ENCODE measurements at places on chromosomes 11 and 22.
A peak's percentile ranks its signal among the peaks of the same experiment; 100 is the strongest.

DNA sequence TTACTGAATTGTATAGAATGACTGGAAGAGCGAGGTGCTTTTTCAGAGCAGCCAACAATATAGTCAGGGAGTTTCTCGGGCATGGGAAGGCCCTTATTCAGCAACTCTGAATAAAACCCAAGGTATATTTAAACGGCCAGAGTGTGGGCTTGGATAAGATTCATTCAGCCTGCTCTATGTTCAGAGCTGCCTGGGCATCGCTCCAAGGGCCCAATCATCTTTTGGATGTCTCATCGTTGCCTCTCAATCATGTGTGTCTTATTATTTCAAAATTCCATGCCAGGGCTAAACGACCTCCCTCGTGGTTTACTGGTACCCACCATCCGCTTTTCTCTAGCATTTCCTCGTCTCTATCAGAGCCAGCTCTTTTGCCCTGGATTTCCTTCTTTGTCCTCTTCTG lies 19.5 kb upstream of the NTM start:
- no peak for DNase-seq

DNA sequence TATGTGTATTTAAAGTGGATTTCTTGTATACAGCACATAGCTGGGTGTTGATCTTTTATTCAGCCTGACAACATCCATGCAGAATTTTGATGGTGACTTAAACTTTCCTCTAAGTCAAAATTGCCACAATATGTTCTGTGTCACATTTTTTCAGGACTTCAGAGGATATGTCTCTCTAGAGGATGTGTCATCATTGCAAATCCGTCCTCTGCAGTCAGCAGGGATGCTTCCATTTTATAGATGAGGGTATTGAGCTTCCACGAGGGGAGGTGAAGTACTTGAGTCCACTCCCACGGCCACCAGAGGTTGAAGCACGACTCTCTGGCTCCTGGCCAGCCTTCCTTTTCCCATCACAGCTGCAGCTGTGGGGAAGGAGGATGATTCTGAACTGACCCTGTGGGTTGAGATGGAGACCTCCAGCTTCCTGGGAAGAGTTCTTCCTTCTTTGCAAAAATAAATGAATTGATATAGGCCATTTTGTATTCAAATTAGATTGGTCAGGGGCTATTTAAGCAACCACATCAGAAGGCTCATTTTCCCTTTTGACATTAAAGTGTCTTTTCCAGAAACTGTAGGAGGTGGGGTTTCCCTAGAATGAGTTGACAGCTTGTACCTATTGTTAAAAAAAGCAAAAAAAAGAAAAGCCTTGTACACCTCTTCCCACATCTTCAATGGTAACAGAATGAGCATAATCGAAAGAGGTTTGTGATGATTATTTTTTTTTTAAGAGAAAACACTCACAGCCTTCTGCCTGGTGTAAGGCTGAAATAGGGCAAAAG lies 55.2 kb upstream of the MYEOV start:
- no peak for DNase-seq

GRCh38 chr11:10029386-10030121 lies 264.5 kb downstream of the SBF2 start:
- no peak for DNase-seq

DNA sequence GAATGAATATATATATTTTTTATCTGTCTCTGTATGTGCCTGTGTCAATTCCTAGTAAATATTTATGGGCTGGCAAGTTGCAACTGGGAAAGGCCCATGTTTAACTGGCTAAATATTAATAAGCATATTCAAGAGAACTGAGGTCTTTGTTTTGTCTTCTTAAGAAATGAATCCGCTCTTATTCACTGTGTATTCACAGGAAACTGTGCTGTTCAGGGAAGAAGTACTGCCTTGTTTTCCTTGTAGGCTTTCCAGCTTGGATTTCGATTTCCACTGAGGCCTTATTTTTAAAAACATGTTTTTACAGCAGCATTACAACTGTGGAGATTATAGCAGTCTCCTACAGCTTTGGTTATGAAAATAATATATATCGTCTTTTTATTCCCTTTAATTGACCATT lies 64.7 kb downstream of the LDLRAD3 start:
- no peak for DNase-seq

GRCh38 chr11:1963864-1964263 lies 16.7 kb downstream of the MRPL23 start:
- DNase-seq = no peak

GRCh38 chr22:30196141-30196879 lies 50.2 kb downstream of the LIF start:
- peak; percentile 37 for DNase-seq

- no peak for DNase-seq
These were observed 936 bp downstream of the BRD1 start for GRCh38 chr22:49826603-49827270.

DNA sequence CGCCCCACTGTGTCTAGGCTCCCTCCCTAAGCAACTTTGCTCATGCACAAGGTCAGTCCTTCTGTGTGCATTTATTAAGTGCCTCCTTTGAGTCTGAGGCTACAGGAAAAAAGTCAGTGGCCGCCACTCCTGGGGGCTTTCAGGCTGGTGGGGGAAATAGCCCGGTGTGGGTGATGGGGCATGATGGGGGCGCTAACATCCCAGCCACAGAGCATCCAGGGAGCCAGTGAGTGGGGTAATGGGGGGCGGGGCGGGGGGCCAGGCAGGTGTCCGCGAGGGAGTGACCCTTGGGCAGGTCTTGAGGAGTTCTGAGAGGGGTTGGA lies 9.9 kb upstream of the EHD1 start:
- DNase-seq = no peak

DNA sequence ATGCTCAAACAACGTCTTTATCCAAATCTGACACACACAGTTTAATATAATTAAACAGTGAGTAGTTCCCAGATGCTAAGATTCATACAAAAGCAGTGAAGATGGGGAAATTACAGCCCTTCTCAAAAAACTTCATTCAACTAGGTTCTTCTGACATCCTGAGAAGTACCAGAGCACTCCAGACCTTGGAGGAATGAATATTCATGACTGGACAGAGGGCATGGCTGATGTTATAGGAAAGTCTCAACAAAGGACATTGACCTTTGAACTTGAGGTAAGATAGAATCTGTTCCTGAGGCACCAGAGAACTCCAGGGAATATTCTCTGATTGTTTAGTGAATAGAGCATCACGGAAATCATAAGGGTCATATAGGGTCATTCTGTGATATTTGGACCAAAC lies 106.4 kb upstream of the SLC5A12 start:
- no peak for DNase-seq

- no peak for DNase-seq
These were observed 44.6 kb downstream of the APOL1 start for GRCh38 chr22:36297568-36297967.

- no peak for DNase-seq
These were observed 2.0 kb downstream of the GGA1 start for GRCh38 chr22:37610480-37611129.

- DNase-seq = no peak
These were observed 1228.3 kb downstream of the BRD1 start for GRCh38 chr22:48599346-48599745.

DNA sequence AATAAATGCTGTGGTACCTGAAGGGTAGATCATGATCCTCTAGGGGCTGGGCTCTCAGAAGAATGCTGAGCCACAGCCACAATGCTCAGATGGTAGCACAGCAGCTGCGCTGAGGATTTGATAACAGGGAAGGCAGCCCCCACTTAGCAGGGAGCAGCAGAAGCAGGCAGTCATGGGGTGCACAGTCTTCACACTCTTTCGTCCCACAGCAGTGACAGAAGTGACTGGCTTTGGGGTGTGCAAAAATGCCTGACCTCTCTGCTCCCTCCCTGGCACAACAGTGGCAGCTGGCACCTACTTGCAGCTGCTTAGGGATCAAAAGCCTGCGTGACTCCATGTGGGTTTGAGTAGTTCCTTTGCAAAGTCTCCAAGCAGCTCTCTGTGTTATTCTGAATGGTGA lies 1349.8 kb upstream of the RAG2 start:
- no peak for DNase-seq

- no peak for DNase-seq
These were observed at the start of gene KRTAP5-6 for GRCh38 chr11:1696608-1697570. TSS of gene KRTAP5-6 (plus strand) at chr11:1697195. CDS start at chr11:1697246, 51 bp downstream.

GRCh38 chr11:97937501-97937900 lies 1083.2 kb upstream of the CNTN5 start:
- DNase-seq = no peak

DNA sequence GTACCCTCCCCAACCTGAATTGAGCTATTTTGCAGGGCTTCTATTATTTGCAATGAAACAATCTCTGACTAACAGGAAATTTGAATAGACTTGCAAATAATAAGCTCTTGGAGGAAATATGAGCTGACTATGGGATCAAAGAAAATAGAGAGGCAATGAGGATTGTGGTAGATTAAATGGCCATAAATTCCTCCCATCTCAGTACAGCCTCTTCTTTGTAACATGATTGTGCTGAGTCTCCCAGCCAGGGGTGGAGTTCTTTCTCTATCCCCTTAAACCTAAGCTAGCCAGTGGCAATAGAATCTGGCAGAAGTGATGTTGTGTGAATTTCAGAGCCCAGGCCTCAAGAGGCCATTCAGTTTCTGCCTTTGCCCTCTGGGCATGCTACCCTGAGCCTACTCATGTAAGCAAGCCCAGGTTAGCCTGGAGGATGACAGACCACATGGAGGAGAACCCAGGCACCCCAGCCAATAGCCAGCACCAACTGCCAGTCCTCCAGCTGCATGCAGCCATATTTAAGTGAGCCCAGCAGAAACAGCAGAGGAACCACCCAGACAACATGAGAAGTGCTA lies 86.8 kb upstream of the TP53I11 start:
- DNase-seq = no peak

Data from H54 (cell line).